Suppressor macrophage treated with lipopolysaccharide for 4 hours (primary cell): ENCODE measurements at places on chromosomes 3 and 15.

DNA sequence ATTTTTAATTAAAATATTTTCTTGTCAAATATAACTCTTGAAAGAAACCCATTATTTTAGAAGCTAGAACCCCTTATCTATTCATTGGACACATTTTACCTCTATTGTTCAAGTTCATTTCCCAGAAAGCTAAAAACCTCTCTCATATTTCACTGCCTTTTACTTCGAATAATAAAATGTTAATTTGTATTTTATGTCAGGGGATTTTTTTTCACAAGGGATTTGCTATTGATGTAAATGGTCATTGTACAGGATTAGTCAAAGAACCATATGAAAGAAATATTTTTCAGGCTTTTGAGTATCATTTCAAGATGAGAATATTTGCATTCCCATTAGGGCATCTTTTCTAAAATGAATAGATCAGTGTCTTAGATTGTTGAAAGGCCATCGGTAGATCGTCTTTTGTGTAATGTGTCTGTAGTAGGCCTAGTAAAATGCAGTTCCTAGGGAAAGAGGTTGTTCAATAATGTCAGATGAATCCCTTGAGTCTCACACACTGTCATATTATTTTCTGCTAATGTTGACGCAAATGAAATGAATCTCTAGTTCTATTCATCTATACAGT is 114.5 kb downstream of the ROBO1 start:
- no peak for DNase-seq

GRCh38 chr3:16400106-16400931 is 113.2 kb downstream of the RFTN1 start:
- DNase-seq, result no peak

- DNase-seq, result peak; percentile 77
Measured at GRCh38 chr3:188309437-188310269, 155.7 kb downstream of the LPP start.

DNA sequence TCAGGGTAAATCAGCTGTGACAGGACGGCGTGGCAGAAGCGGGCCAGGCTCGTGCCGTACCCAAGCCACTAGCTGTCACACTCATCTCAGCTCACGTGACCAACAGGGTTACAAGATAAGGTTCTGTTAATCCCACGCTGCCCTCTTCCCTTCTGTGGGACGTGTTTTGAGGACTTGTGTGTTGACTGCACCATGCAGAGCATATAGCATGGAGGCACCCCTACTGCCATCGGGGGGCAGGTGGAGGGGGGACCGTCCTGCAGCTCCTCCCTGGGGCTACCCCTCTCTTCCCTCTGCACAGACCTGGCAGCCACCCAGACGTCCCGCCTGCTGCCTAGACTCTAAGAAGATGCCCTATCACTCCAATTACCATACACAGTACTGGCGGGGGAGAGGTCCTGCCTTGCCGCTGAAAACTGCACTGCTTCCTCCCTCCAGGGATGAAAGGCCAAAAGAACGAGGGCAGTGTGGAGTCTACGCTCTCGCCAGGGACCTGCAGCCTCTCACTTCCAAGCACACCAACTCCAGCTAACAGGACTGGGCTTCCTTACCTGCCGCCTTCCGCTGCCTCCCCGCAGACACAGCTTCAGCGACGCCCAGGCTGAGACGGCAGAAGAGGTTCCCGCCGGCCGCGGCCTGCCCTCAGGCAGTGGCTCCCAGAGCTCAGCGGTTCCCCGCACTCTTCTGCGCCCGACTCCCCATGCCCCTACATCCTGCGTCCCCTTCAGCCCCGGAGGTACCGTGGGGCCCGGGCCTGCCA is at the start of gene TNK2:
Gene TNK2 (minus strand): TSS at position 618 of the 760 bp plus-strand sequence. CDS start 19,963 bp downstream, outside the sequence.
- peak; percentile 80 for DNase-seq

DNA sequence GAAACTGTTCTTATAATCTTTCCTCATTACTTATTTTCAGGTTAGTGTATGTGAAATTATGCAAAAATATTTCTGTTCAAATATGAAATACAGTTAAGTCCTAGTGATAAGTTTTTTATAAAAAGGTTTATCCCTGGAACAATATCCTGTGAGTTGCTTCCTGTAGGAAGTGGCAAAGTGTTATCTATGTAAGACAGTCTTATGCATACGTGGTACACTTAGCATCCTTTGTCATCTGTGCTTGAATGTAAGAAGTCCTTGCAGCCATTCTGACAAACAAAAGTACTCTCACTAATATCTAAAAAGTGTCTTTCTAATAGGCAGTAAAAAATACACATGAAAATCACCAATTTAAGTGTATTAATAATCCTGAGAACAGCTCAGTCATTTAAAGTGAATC is 372.5 kb upstream of the BCHE start:
- no peak for DNase-seq

DNA sequence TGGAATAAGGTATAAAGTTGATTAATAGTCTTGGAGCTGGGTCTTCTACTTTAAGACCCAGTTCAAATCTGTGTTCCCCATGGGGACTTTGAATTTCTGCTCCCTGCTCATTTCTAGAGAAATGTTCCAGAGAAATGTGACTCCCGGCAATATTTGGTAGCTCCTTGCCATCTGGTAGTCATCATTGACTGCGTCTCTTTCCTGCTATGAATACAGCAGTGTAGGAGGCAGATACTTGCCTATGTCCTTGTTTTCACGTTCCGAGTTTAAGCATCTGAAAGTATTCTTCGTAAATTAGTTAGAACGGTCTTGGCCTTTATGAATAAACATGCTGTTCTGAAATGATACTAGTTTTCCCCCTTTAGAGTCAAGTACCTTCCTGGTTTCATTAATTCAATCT is 352.9 kb downstream of the PTPRG start:
- DNase-seq, result no peak

DNA sequence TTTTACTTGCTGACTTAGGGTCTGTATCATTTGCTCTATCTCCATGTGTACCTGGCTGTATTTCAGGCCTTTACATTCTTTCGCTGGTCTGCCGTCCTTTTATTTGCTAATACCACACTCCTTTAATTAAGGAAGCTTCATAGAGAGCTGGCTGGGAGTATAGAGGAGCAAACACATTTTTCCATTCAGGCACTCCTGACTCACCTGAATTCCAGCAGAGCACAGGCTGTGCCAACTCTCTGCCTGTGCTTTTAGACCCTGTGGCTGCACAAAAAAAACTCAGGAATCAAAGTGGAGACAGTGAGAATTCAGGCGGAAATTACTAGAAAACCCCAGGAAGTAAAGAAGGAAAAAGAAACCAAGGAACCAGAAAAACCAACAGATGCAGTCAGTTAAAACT is 29.0 kb upstream of the ATP10A start:
- DNase-seq, result no peak

DNA sequence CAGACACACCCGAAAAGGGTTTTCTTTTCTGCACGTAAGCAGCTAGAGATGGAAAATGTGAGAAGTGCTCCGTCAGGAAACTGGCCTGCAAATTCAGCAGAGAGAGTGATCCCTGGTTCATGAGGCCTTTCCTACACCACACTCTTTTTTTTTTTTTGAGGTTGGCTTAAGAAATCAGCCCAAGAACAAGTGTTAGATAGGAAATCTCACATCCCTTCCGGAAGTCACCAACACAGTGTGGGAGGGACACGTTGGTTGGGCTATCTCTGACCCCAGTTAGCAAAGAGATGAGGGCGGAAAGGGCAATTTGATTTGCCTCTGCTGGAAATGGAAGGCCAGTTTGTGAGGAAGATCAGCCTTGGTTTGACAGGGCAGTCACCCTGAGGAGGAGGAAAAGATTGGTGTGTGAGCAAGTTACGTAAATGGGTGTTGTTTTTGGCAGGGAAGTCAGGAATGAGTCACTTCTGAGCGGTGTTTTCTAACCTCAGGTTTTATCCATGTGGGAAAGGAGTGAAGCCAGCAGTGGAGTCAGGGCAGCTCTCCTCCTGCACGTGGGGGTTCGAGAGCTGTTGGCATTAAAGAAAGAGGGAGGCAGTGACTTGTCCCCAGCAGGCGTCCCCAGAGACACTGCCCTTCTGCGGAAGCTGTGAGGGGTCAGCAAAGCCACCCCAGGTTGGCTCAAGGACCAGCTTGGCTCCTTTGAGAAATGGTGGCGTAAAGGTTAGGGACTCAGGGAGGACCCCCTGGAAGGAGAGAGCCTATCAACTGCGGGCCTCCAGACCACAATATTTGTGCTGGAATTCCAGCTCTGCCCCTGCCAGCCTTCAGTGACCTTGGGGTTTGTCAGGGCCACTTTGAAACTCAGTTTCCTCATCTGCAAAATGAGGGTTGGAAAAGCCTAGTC is 237.6 kb upstream of the BHLHE40 start:
- DNase-seq, result peak; percentile 84

GRCh38 chr3:16616083-16616482 is 10.9 kb upstream of the DAZL start:
- DNase-seq, result no peak

DNA sequence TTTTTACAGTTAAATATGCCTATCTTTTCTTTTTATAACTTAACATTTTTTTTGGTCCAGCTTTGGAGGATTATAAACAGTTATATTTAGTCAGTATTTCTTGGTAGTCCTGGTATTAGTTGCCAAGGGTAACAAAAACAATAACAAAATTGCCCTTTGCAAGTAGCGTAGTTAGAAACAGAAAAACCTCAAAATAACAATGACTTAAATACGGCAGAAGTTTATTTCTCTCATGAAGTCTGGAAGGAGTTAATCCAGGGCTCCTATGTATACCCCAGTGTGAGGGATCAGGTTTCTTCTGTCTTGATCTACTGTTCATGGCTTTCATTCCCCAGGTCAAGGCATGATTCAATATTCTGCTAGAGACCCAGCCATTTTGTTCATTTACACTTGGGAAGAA is 14.1 kb upstream of the MYH15 start:
- DNase-seq, result no peak

GRCh38 chr3:99509224-99509623 is 129.2 kb upstream of the COL8A1 start:
- no peak for DNase-seq

DNA sequence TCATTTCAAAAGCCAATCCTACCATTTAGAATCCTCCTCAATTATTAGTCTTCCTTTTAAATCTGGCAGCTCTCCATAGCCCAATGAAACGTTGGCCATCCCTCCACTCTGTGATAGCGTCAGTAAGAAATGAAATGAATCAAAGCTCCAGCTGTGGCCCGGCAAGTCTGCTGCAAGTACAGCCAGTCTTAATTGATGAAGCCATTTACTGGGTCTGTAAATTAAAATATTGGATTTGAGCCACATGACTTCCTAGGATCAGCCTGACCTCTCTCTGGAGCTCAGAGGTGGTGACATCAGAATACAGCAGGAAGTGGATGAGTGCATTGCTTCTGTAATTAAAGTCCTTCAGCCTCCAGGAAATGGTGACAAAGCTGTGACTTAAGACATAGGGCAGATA is 347.0 kb upstream of the LMCD1 start:
- DNase-seq, result no peak

GRCh38 chr15:50128266-50128665 is 9.2 kb upstream of the ATP8B4 start:
- DNase-seq, result peak; percentile 83

GRCh38 chr3:65334045-65334665 is 646.4 kb upstream of the ADAMTS9 start:
- no peak for DNase-seq

- no peak for DNase-seq
Measured at GRCh38 chr3:99355465-99355864, 282.9 kb upstream of the COL8A1 start.

DNA sequence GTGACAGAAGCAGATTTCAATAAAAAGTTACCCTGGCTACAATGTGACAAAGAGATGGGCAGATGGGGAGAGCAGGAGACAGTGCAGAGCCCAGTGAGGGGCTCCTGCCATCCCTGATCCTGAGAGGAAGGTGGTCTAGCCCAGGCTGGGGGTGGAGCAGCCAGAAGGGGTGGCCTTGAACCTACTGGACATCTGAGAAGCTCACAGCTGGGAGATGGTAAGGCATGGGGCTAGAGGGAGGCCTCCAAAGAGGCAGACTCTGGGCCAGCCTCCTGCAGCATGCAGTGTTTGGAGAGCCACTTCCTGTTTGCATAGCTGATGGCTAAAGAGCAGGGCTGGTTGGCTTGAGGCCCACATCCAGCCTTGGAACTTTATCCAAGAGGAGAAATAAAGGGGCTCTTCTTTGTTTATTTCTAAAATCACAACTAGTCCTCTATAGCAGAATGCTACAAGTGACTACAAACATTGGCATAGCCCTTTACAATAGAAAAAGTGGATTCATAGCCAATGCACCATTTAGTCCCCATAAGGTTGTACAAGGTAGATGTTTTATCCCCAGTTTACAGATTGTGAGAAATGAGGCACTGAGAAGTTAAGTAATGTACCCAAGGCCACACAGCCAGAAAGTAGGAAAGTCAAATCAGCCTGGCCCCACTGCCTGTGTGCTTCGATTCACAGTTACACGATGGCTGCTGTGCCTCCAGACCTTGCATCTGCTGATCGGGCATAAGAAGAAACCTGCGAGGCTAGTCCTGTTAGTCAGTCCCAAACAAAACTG is 4.6 kb downstream of the EFCC1 start:
- no peak for DNase-seq

DNA sequence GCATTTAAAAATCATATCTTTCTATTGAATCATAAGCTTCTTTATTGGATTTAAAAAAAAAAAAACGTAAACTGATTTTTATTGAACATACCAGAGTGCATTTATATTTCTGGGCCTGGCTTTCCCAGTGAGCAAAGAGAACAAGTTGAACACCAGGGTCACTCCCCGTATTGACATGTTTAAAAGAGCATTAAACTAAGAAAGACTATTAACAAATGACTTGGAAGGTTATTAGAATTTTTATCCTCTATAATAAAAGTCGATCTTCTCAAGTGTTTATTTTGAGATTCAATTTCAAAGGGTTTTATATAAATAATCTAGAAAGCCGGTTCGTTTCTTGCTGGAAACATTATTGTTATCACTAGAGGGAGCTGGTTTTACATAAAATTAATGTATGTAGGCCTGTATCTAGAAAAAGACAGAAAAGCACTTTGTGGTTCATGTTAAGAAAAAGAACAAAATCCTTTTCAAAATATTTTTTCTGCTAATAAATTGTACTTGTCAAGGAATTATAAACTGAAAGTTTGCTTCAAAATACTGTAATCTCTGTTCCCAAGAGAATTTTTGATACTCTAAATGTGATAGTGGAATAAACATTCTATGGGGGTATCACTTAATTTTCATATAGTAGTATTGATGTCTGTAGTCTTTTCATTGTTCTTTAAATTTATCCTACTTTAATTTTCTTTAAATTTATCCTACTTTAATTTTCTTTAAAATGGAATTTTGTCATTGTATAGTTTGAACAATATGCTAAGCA is 321.8 kb upstream of the MME start:
- DNase-seq, result peak; percentile 63

DNA sequence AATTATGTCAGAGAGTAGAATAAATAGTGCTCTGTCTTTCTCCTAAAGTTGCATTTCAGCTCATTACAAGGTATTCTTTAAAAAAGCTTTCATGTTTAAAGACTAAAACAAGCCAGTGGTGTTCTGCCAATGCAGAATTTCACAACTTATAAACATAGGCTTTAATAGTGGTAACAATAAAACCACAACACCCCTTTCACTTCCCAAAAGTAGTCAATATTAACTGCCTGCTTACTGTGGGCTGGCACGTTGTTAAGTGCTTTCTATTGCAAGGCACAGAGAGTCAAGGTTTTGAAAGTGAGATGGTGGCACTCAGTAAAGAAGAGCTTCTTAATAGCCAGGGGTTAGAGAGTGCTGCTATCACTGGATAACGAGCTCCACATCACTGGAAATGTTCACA is 8.4 kb upstream of the RTP1 start:
- DNase-seq, result peak; percentile 62

GRCh38 chr3:71885006-71885405 is 100.1 kb upstream of the PROK2 start:
- DNase-seq, result no peak

- DNase-seq, result no peak
Measured at GRCh38 chr15:92451225-92451825, 57.6 kb downstream of the ST8SIA2 start.
